Glutamatergic neuron (in vitro differentiated cells): ENCODE measurements at places on chromosomes 5 and 9.

GRCh38 chr5:155759252-155759651 lies 567.7 kb upstream of the SGCD start:
- no peak for DNase-seq

- no peak for DNase-seq
Observed at GRCh38 chr9:135516132-135516860, 4.9 kb upstream of the LCN1 start.

- no peak for DNase-seq
Observed at GRCh38 chr9:30522486-30522885, 1862.0 kb upstream of the ACO1 start.

DNA sequence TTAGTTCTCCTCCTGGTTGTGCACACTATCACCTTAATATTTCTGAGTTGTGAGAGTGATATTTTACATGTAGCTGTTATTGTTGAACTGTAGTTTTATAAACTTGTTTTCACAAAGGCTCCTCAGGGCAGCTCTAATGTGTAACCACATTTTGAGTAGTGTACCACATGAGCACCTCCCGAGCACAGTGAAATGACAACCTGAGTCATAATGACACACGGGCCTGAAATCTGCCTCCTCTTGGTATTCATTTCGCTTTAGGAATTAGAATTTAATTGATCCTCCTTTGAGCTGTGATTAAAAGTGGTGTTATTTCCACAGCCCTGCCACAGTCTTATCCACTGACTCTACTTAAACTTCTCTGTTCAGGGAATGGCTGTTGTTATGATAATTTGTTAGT lies 7.9 kb downstream of the MTRR start:
- no peak for DNase-seq

- no peak for DNase-seq
Observed at GRCh38 chr5:149224282-149224681, 47.4 kb upstream of the AFAP1L1 start.

DNA sequence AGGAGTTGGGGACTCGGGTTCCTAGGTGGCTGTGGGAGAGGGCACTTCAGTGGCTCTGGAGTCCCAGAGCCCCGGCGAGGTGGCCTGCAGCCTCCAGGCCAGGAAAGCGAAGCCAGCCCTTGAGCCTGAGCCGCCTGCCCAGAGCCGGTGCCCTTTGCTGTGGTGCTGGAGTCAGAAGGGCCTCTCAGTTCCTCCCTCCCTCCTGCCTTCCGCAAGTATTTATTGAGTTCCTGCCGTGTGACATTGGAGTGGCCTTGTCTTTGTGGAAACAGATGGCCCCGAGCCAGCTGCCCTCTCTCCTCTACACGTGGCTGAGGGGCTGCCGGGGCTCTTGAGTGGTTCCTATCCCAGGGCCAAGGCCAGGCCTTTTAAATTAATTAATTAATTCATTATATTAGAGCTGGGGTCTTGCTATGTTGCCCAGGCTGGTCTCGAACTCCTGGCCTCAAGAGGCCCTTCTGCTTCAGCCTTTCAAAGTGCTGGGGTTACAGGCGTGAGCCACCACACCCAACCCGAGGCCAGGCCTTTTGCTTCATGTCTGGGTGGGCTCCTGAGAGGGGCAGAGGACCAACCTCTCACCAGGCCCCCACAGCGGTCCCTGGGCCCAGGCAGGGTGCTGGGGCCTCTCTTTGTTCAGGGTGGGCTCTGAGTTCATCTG lies 45.6 kb upstream of the IER5L start:
- DNase-seq = no peak

DNA sequence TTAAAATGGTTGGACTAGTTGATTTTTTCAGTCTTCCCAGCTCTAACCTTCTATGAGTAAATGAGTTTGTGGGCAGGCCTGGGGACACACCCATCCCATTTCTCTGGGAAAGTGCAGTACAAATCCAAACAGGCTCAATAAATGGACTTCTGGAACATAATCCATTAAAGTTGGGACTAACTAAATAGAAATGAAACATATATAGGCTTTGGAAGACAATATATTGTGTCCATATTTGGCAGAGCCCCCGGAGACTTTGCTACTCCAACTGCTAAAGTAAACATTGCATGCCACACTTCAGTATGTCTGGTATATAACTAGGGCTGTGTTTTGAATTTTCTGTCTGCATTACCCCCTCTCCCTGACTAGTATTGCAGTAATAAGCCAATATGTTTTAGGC lies 191.4 kb upstream of the DAB2 start:
- no peak for DNase-seq

GRCh38 chr5:18000744-18001143 lies 366.5 kb downstream of the TAF11L14 start:
- no peak for DNase-seq

- no peak for DNase-seq
Observed at GRCh38 chr5:90636948-90637347, 78.4 kb downstream of the ADGRV1 start.

DNA sequence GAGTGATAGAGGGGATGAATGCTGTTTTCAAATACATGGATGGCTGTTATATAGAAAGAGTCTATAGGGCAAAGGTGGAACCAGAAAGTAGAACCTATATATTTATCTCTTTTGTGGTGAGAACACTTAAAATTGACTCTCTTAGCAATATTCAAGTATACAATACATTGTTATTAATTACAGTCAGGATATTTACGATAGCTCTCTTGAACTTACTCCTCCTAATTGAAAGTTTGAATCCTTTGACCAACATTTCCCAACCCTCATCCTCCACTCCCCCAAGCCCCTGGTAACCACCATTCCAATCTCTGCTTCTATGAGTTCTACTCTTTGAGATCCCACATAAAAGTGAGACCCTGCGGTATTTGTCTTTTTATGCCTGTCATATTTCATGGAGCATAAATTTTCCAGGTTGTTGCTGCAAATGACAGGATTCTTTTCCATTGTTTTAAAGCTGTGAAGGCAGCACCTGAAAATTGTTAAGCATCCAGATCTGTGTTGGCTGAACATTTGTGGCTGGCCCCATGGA lies 41.5 kb downstream of the ALDH1A1 start:
- DNase-seq = no peak

GRCh38 chr5:102713682-102714231 lies 41.3 kb upstream of the PAM start:
- no peak for DNase-seq

DNA sequence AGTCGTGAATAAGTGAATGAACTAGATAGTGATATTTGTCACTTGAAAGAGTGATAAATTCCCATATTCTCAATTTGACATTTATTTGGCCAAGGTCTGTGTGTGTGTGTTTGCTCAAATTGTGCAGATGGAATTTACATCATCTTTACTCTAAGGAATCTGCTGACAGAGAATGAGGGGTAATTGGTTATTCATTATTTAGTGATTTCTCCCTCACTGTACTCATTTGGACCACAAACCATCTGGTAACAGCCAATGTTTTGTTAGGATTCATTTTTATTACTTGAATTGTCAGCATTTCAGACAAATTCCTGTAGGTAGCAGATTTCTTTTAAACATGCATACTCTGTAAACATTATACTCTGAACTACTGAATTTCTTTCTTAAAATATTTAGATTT lies 15.6 kb downstream of the VCAN start:
- no peak for DNase-seq

DNA sequence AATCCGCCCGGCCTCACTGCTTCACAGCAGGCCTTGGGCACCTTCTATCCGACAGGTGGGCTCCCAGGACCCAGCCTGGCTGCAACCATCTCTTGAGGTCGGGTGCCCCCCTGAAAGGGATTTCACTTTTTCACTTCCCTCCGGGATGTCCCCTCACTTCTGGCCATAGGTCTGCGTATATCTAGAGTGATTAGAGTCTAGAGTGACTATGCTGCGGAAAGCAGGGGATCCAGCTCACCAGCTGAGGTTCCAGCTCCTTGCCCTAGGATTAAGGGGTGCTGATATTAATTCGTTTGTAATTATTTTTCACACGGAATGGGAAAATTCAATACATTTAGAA lies 3.1 kb downstream of the DMRT2 start:
- DNase-seq = no peak

DNA sequence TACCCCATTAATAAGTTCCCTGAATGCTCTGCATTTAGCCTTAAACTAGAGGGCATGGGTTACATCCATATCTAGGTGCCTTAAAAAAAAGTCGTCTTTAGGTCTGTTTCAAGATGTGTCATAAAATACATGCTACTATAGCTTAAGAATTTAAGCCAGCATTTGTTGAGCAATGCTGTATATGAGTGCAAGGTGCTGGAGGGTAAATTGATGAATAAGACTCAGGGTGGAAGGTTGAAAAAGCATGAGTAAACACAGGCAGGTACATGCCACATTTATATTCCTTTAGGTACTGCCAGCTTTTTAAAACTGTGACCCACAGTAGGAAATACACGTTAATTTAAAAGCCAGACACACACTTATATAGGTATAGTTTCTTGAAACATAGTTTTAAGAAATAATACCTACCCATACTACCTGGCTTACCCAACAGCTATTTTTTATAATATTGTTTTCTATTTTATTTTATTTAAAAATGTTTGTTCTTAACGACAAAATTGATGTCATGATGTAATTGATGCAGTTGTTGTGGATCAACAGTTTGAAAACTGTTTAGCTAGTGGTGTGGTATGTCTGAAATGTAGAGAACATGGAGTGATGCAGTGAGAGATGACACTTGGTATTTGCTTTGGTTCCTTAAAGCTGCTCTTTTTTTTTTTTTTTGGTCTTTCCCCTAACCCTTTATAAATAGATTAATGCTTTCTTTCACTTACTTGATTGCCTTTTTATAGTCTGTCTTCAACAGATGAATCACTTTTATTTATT lies 3.9 kb downstream of the HMGCR start:
- no peak for DNase-seq

DNA sequence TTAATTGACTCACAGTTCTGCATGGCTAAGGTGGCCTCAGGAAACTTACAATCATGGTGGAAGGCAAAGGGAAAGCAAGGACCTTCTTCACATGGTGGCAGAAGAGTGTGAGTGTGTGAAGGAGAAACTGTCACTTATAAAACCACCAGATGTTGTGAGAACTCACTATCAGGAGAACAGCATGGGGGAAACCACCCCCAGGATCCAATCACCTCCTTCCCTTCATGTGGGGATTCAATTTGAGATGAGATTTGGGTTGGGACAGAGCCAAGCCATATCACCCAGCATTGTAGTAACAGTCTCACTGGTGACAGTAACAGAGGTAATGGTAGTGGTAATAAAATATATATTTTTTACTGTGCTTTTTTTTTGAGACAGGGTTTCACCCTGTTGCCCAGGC lies 18.1 kb downstream of the ZBTB5 start:
- DNase-seq = no peak

DNA sequence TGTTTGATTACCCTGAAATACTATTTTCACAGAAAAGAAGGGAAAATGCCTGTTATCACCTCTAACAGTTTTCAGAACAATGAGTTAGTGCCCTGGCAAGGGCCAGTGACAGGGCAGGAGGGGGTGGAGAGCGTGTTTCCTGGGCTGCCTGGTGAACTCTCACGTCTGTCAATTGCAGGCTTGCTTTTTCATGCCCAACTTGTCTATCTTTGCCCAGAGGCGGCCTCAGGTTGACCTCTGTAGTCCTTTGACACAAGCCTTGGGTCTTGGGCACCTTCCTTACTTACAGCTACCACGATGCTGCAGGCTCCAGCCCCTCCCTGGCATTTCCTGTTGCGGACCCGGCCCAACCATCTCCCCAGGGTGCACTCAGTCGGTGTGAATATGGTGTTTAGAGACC lies 2.2 kb upstream of the CEL start:
- DNase-seq = no peak

DNA sequence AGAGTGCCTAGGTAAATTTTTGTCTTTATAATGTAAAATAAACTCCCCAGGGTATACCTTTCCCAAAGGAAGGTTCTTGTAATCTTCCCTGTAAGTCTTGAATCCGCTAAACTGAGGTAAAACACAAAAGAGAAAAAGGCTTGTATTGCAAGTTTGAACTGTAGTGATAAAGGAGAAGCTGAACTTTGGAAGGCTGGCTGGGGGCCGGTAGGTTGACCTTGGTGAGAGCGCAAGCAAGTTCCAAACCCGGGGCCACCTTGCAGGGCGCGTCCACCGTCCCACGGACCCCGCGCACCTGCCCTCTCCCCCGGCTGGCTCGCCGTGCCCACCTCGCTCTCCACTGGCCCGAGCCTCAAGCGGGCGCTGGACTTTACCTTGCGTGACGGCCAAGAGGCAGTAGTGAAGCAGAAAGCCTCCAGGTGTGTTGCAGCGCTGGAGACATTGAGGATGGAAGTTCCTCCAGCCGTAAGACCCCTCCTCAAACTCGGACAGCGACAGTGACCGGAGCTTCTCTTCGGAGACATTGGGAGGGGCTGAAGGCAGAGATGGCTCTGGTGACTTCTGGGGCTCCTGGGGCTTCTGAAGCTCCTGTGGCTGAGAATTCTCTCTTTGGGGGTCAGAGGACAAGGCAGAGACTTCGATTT lies 428 bp downstream of the SLCO4C1 start:
- DNase-seq = no peak

GRCh38 chr9:88530051-88530450 lies 4.9 kb upstream of the NXNL2 start:
- DNase-seq = no peak

DNA sequence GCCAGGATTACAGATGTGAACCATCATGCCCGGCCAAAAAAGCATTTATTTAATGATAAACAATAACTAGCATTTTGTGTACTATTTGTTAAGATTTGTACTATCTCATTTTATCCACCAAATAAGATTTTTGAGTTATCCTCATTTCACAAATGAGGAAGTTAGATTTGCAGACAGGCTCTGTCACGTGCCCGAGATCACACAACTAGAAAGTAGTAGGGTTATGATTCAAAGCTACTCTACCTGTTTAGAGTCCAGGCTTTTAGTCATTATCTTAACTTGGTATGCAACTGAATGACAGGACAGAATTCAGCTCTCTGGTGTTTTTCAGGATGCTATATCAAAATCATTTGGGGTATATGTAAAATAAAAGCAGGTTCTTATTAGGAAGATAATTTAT lies 20.5 kb downstream of the RANBP17 start:
- DNase-seq = no peak

GRCh38 chr9:76828447-76828846 lies 64.2 kb downstream of the PCA3 start:
- no peak for DNase-seq

DNA sequence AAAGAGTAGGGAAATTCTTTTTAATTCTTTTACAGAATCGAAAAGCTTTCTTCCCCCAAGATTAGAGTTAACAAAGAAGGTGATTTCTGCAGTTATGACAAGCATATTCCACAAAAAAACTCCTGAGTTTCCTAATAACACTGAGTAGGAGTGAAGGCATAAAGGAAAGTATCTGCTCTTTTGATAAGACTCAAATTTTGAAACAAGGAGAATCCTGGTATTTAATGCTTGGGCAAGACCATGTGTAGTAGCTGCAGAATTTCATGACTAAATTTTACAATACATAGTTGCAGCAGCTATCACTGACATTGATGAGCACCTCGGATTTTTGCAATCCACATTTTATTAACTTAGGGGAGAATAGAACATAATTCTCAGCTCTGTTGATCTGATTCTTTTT lies 92.6 kb downstream of the MARCHF3 start:
- no peak for DNase-seq

- DNase-seq = no peak
Observed at GRCh38 chr9:6757132-6757455, 679 bp upstream of the KDM4C start.

- no peak for DNase-seq
Observed at GRCh38 chr5:125584140-125584520, 837.7 kb upstream of the ZNF608 start.

GRCh38 chr5:134592141-134592746 lies 40.4 kb downstream of the SAR1B start:
- DNase-seq = no peak

GRCh38 chr5:8138884-8139283 lies 269.9 kb downstream of the MTRR start:
- no peak for DNase-seq

GRCh38 chr9:105963343-105964099 lies 269.2 kb downstream of the TMEM38B start:
- DNase-seq = no peak

- DNase-seq = no peak
Observed at GRCh38 chr9:133823189-133824105, 85.3 kb upstream of the SARDH start.
